ENCODE measurements at places on chromosomes 1 and 21.

DNA sequence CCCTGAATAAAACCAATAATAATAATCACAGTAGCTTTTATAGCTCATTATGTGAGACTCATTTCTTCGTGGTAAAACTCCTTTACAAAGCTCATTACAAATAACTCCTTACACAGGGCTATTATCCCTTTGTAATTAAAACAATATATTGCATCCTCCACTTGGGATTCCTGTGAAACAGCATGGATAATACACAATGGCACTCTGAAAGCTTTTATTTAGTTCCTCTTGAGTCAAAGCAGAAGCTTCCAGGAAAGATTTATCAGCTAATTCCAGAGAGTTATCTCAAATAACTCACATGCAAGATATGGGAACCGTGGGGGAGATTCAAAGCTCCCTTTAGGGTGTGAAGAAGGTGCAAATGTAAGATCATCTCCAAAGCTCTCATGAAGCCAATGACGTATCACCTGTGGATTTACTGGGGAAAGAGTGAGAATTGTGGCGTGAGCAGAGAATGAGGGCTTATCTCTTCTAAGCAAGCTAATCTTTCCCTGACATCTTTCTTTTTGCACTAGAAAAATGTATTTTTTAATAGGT lies 60.4 kb upstream of the GJA5 start:
- DNase-seq: no peak

DNA sequence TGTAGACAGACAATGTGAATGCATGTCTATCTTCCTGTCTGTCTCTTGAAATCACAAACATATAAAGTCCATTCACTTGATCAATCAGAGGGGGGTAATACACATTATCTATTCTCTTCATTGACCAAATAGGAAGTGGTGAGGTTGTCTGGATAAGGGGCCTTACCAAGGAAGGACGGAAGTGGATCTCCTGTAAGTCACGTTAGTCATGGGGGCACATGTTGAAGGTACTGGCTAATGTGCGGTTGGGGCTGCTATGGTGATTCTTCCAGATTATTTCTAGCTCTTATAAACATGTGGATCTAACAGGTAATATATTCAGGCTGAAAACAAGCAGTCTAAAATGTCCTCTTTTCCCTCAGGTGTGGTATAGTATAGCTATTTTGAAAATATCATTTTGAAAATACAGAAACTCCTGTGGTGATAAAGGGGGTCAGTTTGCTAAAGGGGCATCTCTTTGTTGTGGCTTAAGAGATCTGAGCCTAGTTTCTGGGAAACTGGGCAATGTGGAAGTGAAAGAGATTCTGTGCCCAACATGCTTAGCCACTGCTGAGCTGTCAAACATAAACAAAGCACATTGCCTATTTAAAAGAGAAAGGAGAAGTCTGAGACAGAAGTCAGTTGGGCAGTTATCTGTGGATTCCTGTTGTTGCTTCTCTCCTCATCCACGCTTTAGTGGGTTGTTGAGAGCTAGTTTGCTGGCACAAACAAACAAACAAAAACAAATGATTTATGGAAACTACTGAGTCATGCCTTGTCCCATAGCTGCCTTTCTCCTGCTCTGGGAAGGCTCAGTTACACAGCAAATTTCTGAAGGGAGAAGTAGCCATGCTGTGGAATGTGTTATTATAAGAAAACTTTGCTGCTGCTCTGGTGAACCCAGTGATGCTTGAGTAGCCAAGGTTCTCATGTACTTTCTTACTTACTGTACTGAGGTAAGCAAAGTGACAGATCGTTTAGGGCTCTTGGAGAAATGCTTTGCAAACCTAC lies 166.9 kb downstream of the HLX start:
- peak; percentile 37 for DNase-seq

- DNase-seq: no peak
These were observed 24.2 kb upstream of the SLFNL1 start for GRCh38 chr1:41045740-41046139.

- DNase-seq: peak; percentile 44
These were observed 53.6 kb upstream of the RUNX1 start for GRCh38 chr21:35102488-35103371.

- no peak for DNase-seq
These were observed 17.3 kb upstream of the PTCH2 start for GRCh38 chr1:44860331-44860730.

DNA sequence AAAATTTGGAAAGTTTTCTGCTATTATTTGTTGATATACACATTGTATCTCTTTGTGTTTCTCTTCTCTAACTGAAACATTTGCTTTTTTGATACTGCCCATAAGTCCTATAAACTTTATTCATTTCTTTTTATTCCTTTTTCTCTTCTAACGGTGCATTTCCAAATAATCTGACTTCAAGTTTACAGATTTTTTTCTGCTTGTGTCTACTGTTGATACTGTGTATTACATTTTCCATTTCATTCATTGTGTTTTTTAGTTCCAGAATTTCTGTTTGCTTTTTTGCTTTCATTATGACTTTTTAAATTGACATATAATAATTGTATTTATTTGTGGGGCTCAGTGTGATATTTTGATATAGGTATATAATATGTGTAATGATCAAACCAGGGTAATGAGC lies 38.3 kb upstream of the PLA2G2A start:
- DNase-seq: no peak

DNA sequence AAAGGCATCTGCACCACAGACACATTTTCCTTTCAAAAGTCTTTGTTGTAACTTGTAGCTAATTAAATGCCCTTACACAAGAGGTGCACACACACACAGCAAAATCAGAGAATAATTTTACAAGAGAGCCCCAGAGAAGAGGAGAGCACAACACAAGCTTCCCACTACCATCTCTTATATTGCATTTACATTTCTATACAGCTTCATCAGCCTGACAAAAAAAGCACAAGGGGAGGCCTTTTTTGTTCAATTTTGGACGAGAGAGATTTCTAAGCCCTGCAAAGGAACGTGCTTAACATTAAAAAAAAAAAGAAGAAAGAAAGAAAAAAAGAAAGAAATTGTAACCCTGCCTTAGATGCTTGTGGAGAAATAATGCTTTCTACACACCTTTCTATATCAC lies 17.1 kb upstream of the ESRRG start:
- no peak for DNase-seq

GRCh38 chr1:70353601-70354331 lies 756 bp downstream of the ANKRD13C start:
- peak; percentile 15 for DNase-seq

DNA sequence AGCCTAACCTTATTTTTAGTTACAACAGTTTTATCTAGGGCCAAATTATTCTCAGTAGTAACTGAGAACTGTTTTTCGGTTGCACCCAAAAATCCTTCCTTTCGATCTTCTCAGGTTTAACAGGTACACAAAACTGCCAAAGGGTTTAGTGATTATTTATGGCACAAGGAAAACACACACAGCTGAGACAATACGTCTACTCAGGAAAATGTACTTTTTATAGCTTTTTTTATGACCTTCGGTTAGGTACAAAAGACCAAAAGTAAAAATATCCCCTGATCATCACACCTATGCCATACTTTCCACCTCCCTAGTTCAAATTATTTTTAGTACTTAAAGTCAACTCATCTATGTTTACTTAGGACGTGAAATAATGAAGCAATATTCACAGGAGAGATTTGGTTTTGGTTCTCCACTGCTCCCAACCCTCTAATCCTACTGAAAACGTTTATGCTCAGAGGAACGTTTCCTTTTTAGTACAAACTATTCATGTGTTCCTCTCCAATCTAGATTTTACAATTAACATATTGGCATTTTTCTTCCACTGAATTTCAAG lies 48.7 kb downstream of the TTLL7 start:
- DNase-seq: no peak

- DNase-seq: peak; percentile 46
These were observed 113.5 kb downstream of the MAP3K21 start for GRCh38 chr1:233440951-233441401.

GRCh38 chr1:66613187-66613586 lies 79.2 kb downstream of the SGIP1 start:
- DNase-seq: no peak

GRCh38 chr1:241899210-241899609 lies 51.2 kb downstream of the EXO1 start:
- DNase-seq: no peak

DNA sequence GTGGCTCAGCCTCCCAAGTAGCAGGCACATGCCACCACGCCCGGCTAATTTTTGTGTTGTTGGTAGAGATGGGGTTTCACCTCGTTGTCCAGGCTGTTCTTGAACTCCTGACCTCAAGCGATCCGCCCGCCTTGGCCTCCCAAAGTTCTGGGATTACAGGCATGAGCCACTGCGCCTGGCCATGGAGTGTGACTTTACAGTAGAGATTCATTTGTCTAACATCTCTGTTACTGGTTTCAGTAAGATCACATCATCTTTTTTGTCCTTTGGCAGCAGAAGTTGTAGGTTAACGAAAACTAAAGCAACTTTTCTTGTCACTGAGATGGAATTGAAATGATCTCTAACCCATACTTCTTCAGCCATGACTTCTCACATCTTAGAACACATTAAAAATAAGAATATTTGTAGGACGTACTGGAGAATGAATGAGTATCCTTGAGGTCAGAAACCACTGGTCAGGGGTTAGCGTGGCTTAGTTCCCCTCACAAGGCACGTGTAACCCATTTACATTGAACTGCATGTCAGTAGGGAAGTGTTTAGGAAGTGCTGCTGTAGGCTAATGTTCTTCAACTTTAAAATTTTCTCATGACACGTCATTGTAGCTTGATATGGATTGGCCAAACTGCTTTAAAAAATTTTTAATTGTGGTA lies 75.9 kb downstream of the CAMTA1 start:
- DNase-seq: peak; percentile 25

- DNase-seq: no peak
These were observed 19.6 kb upstream of the C1orf159 start for GRCh38 chr1:1135339-1136136.

Measured in GM20000 (cell line).